Sciatic nerve (tissue), 2 donors: ENCODE measurements at places on chromosomes 4 and X.

GRCh38 chr4:68342134-68342533 is 7.8 kb downstream of the YTHDC1 start:
- DNase-seq, result no peak

GRCh38 chr4:108430921-108431320 is 189.5 kb upstream of the RPL34 start:
- no peak for DNase-seq

GRCh38 chrX:45986971-45987370 is 558.2 kb downstream of the ZNF674 start:
- DNase-seq, result no peak

GRCh38 chr4:85701861-85702321 is 226.9 kb downstream of the ARHGAP24 start:
- DNase-seq, result no peak

- DNase-seq, result no peak
Measured at GRCh38 chr4:112403101-112403945, 106.2 kb downstream of the ALPK1 start.

GRCh38 chrX:155263854-155264628 is at the start of gene RAB39B:
Gene RAB39B, minus strand, starts transcription at chrX:155264491. Its CDS starts 203 bp downstream, at chrX:155264288.
- peak; percentile 57 for DNase-seq

- DNase-seq, result no peak
Measured at GRCh38 chr4:109436504-109436903, 2.9 kb downstream of the SEC24B start.

- DNase-seq, result no peak
Measured at GRCh38 chr4:22720091-22720490, 27.4 kb downstream of the GBA3 start.

GRCh38 chr4:56129431-56129861 is 180.7 kb downstream of the CEP135 start:
- no peak for DNase-seq

GRCh38 chr4:6538575-6538974 is 36.4 kb upstream of the MAN2B2 start:
- DNase-seq, result no peak

DNA sequence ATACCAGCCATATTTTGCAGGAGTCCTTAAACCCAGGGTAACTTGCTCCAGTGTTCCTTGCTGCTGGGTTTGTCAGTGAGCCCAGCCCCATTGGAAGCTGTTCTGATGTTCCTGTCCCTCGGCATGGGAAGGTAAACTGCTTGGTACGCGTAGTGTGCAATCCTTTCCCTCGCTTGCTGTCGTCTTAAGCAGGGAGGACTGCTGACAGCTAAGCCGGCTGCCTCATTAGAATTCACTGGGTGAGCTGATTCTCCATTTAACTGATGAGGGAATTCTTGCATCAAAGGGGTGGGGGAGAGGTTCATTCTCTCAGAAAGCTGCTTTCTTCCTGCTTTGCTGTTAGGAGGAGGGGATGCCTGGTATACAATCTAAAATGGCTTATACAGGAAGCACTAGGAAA is 164.6 kb downstream of the MID1IP1 start:
- no peak for DNase-seq

GRCh38 chr4:749698-750666 is 44.4 kb downstream of the PCGF3 start:
- DNase-seq, result no peak

DNA sequence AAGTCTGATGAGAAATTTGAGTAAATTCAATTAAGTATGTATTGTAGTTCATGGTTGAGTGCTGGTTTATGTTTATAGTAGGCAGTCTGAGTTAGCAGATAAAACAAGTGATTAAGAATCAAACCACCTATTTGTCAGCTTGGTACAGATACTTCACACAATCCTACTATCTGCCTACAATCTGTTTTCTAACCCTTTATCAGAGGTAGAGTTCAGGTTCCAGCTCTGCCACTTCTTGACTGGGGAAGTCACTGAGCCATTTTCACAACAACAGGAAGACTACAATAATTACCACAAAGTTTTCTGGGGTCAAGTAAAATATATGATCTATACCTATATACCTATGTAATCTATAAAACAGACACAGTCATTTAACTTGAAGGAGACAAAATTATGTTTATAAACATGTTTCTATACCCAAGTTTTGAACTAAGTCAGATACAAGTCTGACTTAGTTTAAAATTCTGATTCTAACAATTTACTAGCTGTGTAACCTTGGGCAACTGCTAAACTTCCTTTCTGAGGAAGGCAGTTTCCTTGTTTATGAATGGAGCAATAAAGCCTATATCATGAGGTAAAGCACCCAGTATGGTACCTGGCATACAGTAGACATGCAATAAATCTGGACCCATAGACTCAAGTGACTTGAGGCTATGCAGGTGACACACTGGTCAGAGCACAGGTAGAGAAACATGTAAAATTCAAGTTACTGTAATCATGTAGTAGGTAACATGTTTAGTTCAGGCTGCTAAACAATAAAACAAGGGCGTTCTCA is 37.2 kb upstream of the BDH2 start:
- no peak for DNase-seq

GRCh38 chr4:161320377-161320776 is 843.4 kb downstream of the FSTL5 start:
- no peak for DNase-seq

GRCh38 chr4:84492290-84492689 is 6.8 kb downstream of the NKX6-1 start:
- no peak for DNase-seq

- no peak for DNase-seq
Measured at GRCh38 chr4:152961773-152962115, 25.6 kb downstream of the FHDC1 start.

DNA sequence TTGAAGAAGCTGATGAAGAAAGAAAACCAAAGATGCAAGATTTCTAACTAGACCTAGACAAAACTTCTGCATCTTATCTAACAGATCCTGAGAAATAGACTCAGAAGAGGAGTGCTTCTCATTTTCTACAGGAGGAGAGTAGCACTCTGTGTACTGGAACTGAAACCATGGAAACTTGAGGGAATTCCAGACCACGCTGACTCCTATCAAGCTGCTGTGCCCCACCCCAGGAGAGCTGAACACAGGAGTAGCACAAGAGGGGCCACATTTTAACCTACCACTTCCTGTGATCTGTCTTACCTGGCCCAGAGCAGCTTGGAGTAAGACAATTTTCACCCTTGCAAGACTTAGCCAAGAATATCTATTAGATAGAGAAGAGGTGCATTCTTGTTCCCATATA is 248.9 kb downstream of the SCFD2 start:
- no peak for DNase-seq

DNA sequence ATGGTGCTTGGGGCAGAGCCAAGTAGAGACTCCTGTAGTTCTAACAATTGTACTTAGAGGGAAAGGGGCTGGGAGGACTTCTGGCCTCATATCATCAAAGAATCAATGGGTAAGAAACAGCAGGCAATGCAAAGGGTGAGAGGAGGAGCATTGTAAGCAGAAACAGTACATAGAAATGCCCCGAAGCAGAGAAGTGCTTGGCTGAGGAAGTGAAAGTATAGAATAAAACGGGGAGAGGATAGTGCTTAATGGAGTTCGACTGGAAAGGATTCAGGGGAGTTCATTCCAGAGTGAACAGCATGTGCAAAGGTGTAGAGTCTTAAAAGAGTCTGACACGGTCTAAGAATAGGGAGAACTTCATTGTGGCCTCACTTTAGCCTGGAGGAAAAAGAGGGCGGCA is 103.0 kb downstream of the SYNPO2 start:
- DNase-seq, result no peak

DNA sequence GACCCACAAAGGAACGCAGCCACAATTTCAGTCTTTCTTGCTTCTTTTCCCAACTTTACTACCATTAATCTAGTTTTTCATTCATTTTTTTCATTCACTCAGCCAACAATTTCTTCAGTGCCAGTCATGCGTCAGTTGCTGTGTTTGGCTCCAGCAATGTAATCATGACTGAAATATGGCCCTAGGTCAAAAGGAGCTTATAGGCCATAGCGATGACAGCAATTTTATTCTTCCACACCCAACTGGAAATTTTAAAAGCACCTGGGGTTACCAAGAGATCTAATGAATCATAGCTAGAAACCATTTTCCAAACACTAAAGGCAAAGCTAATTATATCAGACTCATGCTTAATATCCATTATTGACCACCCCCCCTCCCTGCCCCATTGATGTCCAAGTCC is 29.8 kb upstream of the C1QTNF7 start:
- DNase-seq, result no peak

DNA sequence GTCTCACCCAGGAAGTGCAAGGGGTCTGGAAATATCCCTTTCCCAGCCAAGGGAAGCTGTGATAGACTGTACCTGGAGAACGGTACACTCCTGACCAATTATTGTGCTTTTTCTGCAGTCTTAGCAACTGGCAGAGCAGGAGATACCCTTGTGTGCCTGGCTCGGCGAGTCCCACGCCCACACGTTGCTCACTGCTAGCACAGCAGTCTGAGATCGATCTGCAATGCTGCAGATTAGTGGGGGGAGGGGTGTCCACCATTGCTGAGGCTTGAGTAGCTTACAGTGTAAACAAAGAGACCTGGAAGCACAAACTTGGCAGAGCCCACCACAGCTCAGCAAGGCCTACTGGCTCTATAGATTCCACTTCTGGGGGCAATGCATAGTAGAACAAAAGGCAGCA is 138.5 kb downstream of the CHRDL1 start:
- DNase-seq, result no peak

DNA sequence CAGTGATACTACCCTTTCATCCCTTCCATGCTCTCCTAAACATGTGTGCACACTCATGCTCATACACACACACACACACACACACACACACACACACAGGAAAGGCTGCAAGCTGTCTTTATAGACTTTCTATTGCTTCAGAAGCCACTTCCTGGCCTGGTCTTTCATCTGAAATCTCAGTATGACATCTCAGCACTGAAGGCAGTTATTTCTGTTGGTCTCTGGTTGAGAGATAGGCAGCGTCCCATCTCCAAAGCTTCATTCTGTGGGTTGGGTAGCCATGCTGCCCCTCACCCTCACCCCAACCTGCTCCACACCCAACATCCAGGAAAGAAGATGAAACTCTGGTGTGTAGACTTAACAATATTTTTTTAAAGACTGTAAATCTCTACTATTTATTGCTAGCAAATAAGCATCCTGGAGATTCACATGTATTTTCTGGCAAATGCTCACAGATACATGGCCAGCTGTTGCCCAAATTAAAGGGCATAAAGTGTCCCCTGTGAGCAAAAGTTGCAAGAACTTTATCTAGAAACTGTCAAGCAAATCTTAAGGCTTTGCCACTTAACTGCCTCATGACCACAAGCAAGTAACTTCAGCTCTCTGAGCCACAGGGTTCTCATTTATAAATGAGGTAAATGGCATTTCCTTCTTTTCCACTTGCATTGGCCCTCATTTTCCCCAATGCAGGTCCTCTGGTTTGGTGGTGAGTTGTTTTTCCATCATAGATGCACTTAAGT is 189.8 kb upstream of the AFF2 start:
- no peak for DNase-seq

- DNase-seq, result peak; percentile 83
Measured at GRCh38 chrX:104156630-104157529, at the start of gene SLC25A53. Gene SLC25A53, minus strand, starts transcription at chrX:104157009. Its CDS starts 51,752 bp downstream, at chrX:104105257.

DNA sequence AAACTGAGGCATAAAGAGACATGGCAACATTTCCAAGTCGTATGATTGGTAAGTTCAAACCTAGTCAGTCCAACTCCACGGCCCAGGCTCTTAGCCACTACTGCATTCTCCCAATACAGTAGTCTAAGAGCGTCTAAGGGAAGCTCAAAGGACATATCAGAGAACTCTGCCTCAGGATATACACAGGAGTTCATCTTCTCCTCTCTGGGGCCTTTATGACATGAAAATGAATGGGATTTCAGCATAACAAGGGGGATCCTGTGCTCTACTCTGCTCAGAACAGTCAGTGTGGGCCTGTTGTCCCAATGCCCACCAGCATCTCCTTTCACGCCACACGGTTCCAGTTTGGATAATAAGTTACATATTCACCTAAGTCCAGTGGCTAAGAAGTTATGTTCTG is 4.2 kb downstream of the GASK1B start:
- DNase-seq, result no peak

GRCh38 chrX:47214435-47215077 is 3.9 kb upstream of the CDK16 start:
- DNase-seq, result no peak

DNA sequence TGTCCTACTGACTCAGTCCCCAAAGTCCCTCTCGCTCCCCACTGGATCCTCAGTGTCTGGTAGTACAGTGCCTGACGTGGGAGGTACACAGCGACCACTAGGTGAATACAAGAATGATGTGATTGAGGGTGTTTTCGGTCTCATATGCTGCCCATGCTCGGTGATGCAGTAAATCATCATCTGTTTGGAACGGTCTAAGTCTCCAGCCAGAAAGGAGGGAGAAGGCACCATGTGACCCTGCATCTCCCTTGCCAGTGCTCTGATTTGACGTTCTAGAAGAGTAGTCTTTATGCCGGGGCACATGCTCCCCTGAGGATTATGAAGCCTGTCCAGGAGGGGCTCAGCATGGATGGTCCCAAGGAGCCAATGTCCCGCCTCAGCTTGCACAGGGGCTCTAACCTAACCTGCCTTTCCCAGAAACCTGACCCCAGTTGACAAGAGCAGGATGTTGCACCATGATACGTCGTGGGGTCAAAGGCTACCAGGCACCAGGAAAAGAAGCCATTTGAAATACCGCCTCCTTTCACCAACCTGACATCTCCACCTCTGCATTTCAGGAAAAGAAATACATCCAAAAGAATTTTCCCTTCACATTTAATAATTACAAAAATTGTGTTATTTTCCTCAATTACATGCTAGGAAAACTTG is 13.8 kb upstream of the PLXNB3 start:
- no peak for DNase-seq

- no peak for DNase-seq
Measured at GRCh38 chrX:110145854-110146253, 142.9 kb downstream of the TMEM164 start.

GRCh38 chr4:76677571-76678326 is 220.2 kb downstream of the SOWAHB start:
- no peak for DNase-seq

DNA sequence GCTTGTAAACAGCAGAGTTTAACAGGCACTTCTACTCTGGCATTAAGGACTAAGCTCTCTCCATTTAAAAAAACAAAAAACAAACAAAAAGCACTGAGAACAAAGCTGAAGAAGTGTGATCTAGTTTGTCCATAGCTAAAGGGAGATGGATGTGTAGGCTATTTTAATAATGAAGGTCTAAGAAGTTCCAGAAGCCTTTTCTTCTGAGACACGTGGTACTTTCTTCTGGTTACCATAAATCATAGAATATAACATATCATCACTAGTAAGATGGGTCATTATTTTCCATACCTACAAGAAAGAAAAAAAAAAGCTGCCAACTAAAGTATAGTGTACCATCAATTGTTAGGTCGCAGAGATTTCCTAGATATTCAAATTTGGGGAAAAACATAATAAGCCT is 722 bp upstream of the NBDY start:
- DNase-seq, result no peak

- no peak for DNase-seq
Measured at GRCh38 chr4:169164669-169165415, 105.9 kb downstream of the SH3RF1 start.
